ENCODE measurements at places on chromosomes 4 and X.

- peak; percentile 20 for DNase-seq
These were observed 1467.4 kb downstream of the C4orf33 start for GRCh38 chr4:130563185-130563888.

GRCh38 chr4:125484912-125485311, 170.2 kb downstream of the FAT4 start:
- DNase-seq, result no peak

GRCh38 chr4:158912806-158913205, 144.0 kb downstream of the FNIP2 start:
- no peak for DNase-seq

GRCh38 chr4:89140168-89140759, 28.9 kb downstream of the TIGD2 start:
- DNase-seq, result no peak

DNA sequence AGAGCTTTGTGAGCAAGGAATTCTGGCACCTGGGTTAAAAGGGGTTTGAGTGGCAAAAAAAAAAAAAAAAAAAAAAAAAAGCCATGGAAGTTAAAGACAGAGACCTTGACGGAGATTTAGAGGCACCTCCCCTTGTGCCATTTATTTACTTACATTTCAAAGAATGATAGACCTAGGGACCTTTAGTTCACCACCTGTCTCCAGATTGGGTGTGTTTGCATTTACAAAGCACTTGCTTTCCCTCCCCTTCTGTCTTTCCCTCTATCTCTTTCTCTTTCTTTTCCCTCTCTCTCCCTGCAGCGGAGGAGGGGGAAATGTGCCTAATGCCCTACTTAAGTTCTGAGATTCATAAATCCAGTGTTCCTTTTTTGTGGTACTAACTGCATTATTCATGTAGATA, 116.0 kb downstream of the IQCM start:
- no peak for DNase-seq

GRCh38 chr4:182600093-182600492, 317.1 kb downstream of the DCTD start:
- DNase-seq, result no peak

All from NCI-H526 treated with DMSO at 0.1 percent for 48 hours (cell line).